ENCODE measurements at places on chromosomes 5 and 9. TPM values are rescaled to one million over a fixed set of nuclear protein-coding genes. Genes with fewer than 3 reads are reported as not detected.

The SGCD gene
- 0.29 TPM for total RNA-seq

The CCDC183 gene
- total RNA-seq = 0.89 TPM

The IL5 gene
- total RNA-seq = not detected

The HAVCR2 gene
- total RNA-seq = 1.6 TPM

DNA sequence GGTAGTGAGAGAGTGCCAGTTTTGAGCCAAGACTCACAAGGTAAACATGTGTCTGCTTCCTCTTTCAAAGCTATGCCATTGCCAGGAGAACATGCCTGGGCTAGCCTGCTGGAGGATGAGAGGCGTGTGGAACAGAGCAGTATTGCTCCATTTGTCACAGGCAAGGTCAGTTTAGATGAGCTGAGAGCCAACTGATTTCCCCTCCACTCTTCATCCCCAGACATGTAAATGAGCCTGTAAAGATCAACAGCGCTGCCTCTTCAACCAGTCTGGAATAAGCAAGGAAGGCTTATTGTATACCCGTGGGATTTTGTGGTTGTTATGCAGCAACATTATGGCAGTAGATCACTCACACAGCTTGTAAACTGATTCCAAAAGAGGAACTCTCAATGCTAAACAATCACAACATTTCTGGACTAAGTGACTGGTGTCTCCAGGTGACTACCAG, 8.2 kb upstream of the GDNF start:
- no peak for DNase-seq

- no peak for DNase-seq
Observed at GRCh38 chr5:133244242-133244641, 192.4 kb downstream of the HSPA4 start.

DNA sequence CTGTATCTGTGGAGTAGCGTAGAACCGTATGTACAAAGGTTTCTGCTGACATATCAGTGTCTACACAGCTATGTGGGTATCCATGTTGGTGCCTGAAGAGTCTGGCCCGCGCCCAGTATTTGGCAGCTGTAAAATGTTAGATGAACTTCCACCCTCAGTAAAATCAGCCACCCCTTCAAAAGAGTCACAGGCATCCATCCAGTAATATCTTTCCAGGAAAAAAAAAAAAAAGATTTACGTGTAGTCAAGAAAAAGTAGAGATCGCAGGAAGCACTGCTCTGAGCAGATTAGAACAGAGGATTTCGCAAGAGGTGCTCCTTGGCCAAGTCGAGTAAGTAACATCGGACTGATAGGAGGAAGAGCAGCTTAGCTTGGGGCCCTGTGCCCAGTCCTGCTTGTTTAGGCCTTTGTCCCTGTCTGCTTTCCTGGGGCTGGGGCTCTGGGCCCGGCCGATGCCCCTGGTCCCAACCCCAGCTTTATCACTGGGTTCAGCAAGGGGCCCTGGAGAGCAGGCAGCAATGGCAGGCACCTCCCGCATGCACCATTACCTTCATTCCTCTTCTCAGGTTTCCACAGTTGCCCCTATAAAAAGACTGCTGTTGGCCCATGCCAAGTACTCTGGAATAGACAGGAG, 21.2 kb downstream of the DAPK1 start:
- DNase-seq = no peak

GRCh38 chr9:83200531-83200930, 137.6 kb upstream of the RASEF start:
- DNase-seq = no peak

GRCh38 chr9:16869882-16870595, 431 bp downstream of the BNC2 start:
- no peak for DNase-seq

- no peak for DNase-seq
Observed at GRCh38 chr9:119234636-119235035, 134.6 kb downstream of the BRINP1 start.

GRCh38 chr5:178289438-178289837, 56.8 kb upstream of the PHYKPL start:
- DNase-seq = no peak

- no peak for DNase-seq
Observed at GRCh38 chr9:113566016-113566711, 102.6 kb downstream of the RGS3 start.

DNA sequence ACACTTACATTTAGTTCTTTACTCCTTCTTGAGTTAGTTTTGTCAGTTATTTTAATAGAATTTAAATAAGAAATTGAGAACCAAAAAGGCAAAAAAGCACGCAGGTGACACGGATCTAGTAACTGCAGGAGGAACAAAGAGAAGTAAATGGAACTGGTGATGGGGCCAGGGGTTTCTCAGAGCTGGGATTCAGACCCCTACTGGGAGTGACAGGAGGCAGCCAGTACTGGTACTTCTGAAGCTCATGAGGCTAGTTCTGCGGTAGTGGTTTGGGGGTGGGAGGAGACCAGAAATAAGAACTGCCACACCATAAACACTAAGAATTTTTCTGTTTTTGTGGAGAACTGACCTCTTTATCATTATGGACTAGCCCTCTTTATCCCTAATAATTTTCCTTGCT, 48.2 kb downstream of the OXCT1 start:
- DNase-seq = no peak

DNA sequence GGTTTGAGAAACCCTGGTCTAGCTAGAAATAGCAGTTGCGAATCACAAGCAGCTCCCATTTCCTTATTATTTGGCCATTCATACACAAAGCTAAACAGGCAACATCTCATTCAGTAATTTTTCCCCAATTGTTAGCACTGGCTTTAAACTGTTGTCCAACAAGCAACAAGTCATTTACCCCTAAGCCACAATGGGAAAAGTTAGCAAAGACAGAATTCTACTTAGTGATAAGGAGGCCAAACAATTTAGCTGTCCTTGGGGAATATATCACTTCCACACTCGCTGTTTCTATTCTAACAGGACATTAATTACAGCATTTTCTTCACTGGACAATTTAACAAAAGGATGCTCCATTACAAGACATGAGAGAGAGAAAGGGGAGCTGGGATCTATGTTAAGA, 2.8 kb downstream of the MYO10 start:
- DNase-seq = no peak

- no peak for DNase-seq
Observed at GRCh38 chr9:125495172-125496119, 211.6 kb downstream of the MAPKAP1 start.

All from kidney epithelial cell (primary cell).